T-helper 2 cell (primary cell): ENCODE measurements at places on chromosomes 5 and 9.

DNA sequence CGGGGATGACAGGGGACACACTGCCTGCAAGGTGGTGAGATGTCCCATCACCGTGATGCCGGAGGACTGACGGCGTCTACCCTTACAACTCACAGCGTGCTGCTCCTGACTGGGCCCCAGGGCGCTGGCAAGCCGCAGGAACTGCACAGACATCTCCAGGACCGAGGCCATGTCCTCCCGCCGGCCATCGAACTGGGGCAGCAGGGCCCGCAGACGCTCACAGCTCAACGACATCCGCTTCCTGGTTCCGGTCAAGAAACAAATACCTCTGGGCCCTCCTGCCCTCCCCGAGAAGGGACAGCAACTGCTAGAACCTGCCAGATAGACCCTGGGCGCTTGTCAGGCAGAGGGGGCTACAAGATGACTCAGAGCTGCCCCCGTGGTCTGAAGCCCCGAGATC lies 1.0 kb downstream of the SOHLH1 start:
- no peak for DNase-seq

DNA sequence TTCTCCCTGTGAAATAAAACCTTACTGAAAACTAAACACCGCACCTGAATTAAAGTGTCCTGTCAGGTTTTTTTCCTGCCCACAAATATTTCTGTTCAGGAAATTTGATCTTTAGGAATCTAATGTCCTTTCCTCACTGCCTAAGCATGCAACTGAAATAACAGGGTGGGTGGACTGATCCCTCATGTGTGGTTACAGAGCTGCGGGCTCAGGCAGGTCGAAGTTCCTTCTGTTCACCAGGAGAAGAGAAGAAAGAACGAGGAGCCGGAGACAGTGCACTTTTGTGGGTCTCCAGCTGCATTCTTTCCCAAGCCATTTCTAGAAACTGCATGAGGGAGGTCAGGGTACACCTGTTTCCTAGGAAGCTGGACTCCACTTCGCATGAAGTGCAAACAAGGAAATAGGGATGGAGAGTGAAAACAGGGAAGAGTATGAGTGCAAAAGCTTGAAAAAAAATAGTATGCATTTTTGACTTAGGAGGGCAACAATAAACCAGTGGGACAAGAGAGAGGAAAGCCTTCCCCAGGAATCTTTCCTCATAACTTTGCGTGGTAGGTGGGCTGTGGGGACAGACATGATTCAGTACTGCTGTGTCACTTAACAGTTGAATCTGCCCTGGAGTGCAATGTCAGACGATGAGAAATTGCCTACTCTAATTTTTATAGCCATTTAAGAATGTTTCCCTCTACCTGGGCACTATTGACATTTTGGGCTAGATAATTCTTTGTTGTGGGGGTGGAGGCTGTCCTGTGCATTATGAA lies 60.3 kb downstream of the GCNT1 start:
- DNase-seq = no peak

- DNase-seq = no peak
Measured at GRCh38 chr5:173857234-173857633, 30.9 kb upstream of the CPEB4 start.

GRCh38 chr9:2170722-2171121 lies 155.6 kb downstream of the SMARCA2 start:
- no peak for DNase-seq

DNA sequence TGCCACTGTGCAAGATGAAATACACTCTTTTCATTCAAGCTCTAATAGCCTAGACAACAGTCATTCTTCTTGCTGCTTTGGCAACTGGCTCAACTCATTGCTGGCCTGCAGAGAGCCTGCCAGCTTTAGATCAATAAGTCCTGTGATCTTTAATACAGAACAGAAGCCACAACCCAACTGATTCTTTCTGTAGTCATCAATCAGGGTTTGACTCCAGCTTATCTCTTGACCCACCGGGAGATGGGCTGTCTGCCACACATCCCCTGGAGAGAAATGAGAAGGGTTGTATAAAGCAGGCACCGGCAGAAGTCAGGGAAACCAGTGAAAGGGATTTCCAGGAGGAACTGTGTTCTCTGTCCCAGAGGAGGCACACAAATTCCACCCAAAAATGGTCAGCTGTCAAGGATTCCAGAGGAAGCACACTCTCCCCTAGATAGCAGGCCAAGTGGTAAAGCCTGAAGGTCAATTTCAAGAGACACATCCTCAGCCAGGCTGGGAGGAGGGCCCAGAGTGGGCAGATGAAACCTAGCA lies 24.5 kb downstream of the LHFPL2 start:
- no peak for DNase-seq

DNA sequence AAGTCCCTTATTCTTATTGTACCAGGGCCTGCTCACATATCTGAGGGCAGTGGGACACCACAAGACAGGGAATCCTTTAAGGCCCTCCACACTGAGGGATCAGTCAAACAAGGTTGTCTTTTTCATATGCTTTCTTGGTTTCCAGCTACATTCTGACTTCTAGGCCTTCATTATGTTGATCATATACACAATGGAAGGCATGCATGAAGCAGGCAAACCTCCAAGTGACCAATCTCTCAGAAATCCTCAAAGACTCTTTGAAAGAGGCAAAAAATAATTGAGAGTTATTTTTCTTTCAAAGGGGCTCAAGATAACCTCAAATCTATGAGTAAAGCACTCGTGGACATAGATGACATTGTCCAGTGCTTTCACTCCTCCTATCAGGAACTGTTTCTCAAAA lies 1195.9 kb upstream of the ACO1 start:
- no peak for DNase-seq

DNA sequence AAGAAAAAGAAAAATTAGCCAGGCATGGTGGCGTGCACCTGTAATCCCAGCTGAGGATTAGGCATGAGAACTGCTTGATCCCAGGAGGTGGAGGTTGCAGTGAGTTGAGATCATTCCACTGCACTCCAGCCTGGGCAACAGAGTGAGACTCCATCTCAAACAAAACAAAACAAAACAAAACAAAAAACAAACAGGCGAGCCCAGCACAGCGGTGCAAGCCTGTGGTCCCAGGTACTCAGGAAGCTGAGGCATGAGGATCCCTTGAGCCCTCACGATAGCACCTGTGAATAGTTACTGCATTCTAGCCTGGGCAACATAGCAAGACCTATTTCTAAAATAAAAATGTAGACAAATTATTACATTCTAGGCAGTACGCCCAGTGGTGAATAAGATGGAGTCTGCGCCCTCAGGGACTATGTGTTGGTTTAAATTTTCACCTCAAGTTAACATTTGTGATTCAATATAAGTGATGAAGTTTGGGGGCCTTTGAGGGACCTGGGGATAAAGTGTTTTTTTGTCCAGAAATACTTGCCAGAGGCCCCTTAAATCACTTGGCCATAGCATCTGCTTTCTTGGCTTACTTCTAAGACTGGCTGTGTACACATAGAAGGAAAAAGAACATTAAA lies 3.4 kb upstream of the GAPVD1 start:
- no peak for DNase-seq
